Right hindlimb (tissue), 1 donor: ENCODE measurements at places on chromosomes 12 and 14.
A peak's percentile ranks its signal among the peaks of the same experiment; 100 is the strongest.

DNA sequence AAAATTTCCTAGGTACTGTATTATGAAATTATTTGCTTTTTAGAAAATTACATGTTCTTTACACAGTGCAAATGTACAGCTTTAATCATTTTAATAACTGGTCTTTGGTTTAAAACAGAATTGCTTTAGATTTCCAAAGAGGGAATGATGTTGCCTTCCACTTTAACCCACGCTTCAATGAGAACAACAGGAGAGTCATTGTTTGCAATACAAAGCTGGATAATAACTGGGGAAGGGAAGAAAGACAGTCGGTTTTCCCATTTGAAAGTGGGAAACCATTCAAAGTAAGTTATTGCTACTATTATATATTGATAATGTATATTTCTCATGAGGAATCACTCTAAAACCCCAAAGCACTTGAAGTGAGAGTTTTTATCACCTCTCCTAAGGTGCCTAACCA lies 13.4 kb downstream of the LGALS3 start:
- no peak for DNase-seq

DNA sequence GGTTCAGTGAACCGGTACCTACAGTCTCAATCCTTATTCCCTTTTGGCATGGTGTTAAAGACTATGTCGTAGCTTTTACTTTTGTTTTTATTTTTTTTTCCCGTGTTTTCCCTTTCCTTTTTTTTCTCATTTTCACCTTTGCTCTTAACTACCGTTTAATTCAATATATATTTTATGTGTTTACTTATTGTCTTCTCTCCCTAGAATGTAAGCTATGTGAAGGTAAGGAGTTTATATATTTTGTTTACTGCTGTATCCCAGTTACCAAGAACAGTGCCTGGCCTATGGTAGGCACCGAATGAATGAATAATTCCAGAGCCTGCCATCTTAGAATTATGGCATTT lies 261 bp upstream of the MLH3 start:
- DNase-seq: no peak

DNA sequence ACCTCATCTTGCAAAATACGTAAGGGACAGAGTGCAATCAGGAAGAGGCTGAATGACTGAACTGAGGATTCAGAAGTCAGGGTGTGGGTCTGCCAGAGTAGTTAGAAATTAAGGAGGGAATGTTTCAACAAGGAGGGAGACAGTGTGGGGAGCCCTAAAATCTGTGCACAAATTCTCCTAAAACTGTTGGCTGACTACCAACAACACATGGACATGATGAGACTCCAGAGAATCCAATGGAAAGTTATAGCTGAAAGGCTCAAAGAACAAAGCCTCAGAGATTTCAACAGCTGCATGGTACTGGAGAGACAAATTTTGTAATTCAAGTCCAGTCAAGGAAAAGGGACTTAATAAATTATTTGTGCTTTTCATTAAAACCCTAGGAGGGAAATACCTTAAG lies 36.1 kb upstream of the NEDD1 start:
- DNase-seq: peak; percentile 33

- DNase-seq: peak; percentile 95
These were observed at the start of gene ATN1 for GRCh38 chr12:6927379-6928021. TSS of gene ATN1 (plus strand) at chr12:6927959. CDS start at chr12:6934002, 6,043 bp downstream.

DNA sequence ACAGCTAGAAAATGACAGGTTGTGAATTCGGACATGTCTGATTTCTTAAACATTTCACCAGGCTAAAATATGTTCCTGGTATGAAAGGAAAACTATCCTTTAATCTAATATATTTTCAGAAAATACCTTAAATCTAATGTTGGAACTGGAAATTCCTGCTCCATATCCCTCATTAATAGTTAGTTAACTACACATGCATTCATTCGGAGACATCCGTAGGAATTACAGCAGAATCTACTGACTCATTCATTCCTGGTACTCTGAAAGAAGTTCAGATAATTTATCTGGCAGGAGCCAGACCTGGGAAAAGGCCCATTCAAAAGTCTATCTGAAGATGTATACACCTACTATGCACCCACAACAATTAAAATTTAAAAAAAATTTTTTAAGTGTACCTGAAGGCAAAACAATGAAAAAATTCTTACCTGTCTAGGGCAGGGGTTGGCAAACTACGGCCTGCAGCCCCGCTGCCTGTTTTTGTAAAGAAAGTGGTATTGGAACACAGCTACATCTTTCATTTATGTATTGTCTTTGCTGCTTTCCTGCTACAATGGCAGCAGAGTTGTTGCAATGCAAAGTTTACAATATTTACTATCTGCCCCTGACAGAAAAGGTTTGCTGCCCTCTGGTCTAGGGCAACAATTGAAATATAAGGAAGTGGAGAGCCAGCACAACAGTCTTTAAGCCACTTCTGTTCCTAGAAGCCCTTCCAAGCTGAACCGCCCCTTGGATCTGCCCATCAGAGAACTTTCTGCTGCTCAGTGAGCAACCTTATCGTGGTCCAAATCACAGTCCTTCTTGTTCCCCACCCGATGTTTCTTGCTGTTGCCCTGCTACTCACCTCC lies 17.9 kb upstream of the NFYB start:
- no peak for DNase-seq

- DNase-seq: no peak
These were observed 132.3 kb downstream of the EML1 start for GRCh38 chr14:99925471-99925870.

- DNase-seq: no peak
These were observed 63.2 kb upstream of the LMNTD1 start for GRCh38 chr12:25616286-25616685.

DNA sequence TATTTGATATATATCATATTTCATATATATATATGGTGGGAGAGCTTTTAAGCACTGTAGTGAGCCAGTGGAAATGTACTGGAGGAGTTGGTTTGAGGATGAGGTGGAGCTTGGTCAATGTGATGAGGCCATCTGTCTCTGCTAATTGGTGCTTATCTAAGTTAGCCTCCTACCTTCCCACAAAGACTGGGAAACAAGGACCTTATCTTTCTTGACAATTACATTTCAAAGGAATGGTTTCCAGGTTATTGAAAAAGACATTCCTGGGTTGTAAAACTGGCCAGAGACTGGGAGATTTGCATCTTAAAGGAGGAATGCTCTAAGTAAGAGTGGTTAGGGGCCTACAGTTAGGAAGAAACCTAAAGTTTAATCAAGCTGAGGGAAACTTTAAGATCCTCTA lies 212.8 kb upstream of the SYT1 start:
- no peak for DNase-seq

GRCh38 chr12:52524241-52524897 lies 4.2 kb upstream of the KRT5 start:
- DNase-seq: peak; percentile 52

DNA sequence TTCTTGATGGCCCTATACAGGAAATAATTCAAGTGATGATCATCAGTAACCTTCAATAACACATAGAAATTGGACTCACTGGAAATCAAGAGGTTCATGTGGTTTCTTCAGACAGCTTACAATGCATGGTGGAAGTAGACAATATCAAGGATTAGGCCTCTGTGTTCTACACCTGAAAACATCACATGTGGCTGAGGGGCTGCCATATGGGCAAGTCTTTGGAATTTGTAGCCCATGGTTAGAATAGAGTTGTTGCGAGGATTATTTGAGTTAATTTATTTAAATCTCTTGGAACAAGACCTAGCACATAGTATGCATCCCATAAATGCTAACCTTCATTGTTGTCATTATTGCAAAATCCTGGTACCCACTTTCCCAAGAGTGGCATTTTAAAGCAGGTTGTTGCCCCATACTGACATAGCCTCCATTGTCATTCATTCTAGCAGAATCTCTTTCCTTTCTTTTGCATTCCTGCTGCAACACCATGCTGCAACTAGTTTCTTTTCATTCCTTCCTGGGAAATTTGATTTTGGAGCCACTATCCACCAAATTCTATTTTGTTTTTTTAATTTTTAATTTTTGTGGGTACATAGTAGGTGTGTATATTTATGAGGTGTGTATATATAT lies 352.7 kb upstream of the NAV3 start:
- DNase-seq: no peak

DNA sequence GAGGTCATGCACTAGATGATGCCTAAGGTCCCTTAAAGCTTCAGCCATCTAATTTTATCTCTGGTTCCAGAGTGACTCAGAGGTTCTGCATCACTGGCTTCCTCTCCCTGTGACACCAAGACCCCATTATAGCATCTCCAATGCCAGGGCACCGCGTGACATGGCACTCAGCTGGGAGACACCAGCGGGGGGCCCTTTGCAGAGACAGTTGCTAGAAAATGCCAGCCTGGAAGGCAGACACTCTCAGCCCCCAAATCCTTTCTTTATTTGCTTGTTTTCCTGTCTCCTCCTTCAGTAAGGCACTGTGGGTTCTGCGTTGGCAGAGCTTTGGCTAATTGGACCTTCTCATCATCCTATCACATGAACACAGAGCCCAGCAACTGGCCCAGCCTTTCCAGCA lies 123.5 kb upstream of the VRK1 start:
- DNase-seq: no peak

GRCh38 chr12:88241862-88242570 lies 99.9 kb downstream of the TMTC3 start:
- DNase-seq: no peak

GRCh38 chr12:117190210-117190781 lies at the start of gene FBXO21:
TSS of gene FBXO21 (minus strand) at chr12:117190470. CDS start at chr12:117190456, 14 bp downstream.
- DNase-seq: peak; percentile 92

GRCh38 chr14:64561631-64562030 lies 11.9 kb downstream of the PPP1R36 start:
- DNase-seq: no peak

DNA sequence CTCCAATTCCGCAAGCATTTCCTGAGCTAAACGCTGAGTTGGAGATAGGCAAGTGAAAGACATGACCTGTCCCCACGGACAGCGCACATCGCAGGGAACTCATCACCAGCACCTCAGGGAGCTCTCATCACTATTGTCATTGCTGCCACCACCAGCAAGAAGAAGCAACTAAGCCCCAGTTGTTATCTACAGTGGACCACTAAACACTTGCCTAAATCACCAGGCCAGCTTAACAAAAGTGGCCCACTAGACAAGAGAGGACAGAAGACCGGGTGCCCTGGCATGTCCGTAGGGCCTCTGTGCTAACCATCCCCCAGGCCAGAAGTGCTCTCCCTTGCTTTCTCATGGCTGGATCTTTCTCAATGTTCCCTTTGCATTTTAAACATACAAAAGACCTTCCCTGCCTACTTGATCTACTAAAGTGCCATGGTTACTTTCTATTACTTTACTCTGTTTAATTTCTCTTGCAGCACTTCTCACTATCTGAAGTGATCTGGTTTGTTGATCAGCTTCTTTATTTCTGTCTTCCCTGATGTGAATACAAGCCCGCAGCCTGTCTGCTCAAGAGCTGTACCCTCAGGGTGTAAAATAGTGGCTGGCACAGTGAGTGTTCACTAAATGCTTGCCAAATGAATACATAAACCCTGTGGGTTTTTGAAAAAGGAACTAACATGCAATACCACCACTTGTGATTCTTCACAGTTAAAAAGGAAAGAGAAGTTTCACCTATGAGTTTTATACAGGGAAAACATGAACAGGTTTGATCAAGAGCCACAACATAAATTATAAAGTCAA lies 60.9 kb upstream of the RFLNA start:
- DNase-seq: no peak

DNA sequence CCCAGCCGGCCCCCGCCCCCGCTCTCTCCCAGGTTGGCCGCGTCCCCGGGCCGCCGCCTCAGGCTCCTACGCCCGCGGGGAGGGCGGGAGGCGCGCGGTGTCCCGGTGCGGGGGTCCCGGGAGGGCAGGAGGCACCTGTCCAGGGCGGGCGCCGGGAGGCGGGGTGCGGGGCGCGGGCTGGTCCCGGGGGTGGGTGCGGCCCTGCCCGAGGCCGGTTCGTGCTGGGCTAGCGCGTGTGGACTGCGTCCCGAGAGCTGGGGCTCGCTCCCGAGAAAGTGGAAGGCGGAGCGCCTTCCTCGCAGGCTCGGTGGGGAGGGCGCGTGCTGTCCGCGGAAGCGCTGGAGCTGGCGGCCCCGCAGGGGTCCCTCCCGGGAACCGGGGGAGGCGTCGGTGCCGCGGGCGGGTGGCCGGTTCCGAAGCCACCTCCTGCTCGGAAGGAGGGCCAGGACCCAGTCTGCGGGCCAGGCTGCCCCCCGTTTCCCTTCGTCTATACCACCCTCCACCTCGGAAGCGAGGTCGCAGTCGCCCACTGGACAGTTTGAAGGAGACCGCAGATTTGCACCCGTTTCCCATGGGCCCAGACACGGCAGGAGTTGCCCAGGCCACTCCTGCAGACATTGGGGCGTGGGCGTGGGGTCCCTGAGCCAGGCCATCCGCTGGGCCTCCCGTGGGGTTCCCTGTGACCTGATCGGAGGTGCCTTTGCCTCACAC lies 636 bp downstream of the ZFYVE21 start:
- no peak for DNase-seq

DNA sequence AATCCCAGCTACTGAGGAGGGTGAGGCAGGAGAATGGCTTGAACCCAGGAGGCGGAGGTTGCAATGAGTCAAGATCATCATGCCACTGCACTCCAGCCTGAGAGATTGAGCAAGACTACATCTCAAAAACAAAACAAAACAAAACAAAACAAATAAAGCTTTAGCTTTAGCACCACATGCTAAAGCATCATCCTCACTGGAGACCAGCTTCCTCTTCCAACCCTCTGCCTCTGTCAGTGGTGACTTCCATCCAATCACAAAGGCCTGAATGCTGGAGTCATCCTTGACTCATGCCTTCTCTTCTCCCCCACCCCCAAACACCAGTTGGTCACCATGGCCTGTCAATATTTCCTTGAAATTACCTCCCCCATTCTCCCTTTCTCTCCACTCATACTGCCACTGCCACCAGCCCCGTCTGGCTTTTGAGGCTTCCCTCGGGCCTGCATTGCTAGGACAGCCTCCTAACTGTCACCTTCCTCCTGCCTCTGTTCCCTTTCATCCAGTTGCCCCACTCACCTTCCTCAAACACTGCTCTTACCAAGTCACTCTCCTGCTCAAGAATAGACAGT lies 1.4 kb downstream of the ZNF385A start:
- DNase-seq: no peak

GRCh38 chr12:100919116-100919515 lies 124.5 kb downstream of the ANO4 start:
- no peak for DNase-seq

DNA sequence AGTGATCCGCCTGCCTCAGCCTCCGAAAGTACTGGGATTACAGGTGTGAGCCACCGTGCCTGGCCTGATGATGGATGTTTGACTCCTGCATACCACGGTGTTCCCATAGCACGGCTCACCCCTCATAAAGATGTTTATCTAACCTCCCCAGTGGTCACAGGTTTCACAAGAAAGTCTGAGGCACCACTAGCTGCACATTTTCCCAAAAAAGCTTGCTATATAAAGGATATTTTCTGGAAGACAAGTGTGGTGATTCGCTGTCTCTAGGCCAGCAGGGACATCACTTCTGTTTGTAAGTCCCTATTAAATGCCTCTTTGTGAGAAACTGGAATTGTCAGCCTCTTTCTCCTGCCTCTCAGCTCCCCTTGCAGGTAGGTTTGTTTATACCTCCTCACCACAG lies 18.3 kb downstream of the PLEK2 start:
- DNase-seq: no peak
